ENCODE measurements at places on chromosomes 6 and 20.
A peak's percentile ranks its signal among the peaks of the same experiment; 100 is the strongest.

DNA sequence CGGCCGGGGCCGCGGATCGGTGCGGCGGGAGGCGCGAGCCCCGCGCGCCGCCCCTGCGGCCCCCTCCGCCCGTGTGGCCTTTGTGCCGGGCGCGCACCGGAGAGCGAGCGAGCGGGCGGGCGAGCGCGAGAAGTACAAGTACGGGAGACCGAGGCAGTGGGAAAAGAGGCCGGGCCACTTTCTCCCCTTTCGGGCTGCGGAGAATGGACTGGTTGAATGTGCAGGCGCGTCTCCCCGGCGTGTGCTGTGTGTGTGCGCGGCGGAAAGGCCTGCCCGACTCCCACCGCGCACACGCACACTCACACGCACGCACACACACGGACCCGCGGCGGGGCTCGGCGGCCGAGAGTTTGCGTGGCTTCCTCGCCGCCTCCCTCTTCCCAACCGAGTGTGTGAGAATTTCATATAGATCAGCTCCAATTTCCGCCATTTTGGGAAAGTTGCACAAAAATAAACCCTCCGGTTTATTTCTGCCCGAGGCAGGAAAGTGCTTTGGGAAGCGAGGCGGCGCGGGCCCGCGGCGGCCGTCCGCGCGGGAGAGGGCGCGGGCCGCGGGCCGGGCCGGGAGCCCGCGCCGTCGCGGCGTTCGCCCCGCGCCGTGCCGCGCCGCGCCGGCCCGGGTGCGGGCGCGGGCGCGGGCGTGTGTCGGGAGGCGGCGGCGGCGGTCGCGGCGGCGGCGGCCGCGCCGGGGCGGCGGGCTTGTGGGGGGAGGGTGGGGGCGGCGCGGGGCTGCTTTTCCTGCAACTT, 1.1 kb downstream of the L3MBTL3 start:
- DNase-seq, result peak; percentile 13

- DNase-seq, result peak; percentile 60
Measured at GRCh38 chr6:160519603-160520042, 144.5 kb downstream of the LPA start.

- DNase-seq, result no peak
Measured at GRCh38 chr6:134394905-134395304, 77.0 kb upstream of the SGK1 start.

DNA sequence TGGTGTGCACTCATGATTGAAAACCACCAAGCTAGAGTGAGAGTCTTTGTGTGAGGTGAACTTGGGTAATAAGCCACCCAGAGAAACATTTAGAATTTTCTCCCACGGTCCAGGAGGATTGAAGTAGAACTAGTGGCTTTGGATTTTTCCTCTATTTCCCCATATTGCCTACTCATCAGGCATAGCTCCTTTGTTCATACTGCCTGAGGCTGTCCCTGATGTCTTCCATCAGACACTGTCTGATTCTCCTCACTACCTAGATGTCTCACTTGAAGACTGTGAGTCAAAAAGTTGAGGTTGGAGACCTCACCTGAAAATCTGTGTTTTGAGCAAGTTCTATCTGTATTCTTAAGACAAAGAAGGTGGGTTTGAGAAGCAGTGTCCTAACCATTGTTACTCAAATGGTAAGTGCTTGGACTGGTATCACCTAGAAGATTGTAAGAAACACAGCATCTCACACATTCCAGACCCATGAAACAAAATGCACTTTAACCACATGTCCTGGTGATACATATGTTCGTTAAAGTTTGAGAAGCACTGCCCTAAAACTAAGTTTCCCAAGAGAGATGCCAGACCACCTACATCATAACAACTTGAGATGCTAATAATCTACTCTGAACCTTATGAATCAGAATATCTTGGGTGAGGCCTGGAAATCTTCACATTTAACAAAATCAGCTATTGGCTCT, 523.4 kb upstream of the BTBD3 start:
- DNase-seq, result no peak

- no peak for DNase-seq
Measured at GRCh38 chr6:32774426-32774825, 11.1 kb upstream of the HLA-DQB2 start.

GRCh38 chr20:32415494-32415893, 57.4 kb downstream of the ASXL1 start:
- no peak for DNase-seq

DNA sequence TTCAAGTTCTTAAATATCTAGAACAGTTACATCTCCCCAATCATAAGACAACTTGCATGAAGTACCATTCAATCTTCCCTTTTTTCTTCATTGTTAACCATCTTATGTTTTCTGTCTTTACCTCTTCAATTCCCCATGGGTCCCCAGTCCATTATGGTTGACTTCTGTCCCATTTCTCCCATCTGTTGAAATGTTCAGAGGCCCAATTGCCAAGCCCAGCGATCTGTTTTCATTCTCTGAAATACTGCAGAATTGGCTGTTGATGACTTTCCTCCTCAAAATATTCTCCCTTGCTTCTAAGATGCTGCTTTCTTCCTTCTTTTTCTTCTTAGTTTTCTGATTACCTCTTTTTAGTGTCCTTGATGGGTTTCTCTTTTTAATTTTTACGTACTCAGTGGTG, 26.0 kb downstream of the DSTN start:
- DNase-seq, result no peak

DNA sequence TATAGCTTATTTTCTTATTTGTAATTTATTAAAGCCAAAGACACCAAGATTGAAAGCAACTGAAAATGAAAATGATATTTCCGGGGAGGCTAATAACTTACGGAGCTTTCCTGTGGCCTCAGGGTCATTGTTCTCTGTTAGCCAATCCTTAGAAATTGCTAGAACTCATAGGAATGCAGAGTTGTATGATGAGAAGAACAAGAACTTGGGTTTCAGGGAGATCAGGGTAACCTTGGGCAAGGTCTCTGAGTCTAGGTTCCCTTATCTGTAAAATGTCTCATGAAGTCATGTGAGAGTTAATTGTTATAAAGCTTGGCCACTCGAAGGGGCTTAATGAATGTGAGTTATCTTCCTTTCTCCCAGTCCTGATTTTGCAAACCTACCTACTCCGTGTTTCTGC, 20.1 kb upstream of the SERINC3 start:
- DNase-seq, result no peak

GRCh38 chr20:15061955-15062354, 724.5 kb upstream of the FLRT3 start:
- no peak for DNase-seq

- DNase-seq, result no peak
Measured at GRCh38 chr6:103047567-103047966, 1654.1 kb downstream of the GRIK2 start.

DNA sequence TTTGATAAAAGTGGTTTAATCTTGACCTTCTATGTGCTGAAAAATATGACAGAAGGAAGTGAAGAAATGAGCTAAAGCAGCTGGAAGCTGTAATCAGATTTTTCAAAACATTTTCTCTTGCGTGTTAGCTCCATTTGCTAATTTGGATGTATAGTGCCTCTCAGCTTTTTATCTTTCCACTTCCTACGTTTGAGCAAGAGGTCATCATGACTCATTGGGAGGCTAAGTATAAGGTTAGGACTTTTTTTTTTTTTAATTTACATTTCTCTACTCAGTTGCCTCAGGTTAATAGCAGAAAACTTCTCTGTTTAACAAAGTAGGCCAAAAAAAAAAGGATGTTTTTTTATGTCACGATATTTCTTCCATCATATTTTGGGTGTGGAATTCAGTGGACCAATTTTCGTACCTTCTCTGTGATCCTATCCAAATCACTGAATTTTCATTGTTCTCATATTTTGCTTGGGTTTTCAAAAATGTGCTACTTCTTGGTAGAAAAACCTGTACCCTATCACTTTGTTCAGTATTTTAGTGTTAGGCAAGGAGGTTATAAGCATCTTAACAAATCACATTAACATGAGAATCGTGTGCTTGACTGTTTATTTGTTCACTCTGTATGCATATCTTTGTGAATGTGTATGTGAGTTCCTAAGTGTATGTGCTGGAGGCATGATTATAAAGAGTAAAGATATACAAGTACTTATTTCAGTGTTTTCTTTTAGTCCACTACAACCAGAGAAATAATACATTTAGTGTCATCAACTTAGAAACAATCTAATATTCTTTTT, 1028.3 kb upstream of the EYS start:
- no peak for DNase-seq

DNA sequence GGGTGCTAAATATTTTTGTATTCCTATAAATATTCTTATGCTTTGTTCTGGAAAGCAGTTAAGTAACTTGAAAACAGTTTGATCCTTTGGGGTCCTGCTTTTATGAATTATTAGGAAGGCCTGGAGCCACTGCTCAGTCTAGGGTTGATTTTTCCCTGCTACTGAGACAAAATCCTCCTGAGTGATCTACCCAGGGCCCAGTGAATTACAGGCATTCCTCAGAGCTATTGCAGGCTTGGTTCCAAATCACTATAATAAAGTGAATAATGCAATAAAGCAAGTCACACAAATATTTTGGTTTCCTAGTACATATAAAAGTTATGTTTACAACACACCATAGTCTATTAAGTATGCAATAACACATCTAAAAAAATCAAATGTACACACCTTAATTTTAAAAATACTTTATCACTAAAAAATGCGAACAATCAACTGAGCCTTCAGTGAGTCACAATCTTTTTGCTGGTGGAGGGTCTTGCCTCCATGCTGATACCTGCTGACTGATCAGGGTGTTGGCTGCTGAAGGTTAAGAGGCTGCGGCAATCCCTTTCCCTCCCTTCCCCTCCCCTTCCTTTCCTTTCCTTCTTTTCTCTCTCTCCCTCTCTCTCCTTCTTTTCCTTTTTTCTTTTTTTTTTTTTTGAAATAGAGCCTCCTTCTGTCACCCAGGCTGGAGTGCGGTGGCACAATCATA, 43.0 kb downstream of the DNAAF9 start:
- no peak for DNase-seq
